Brain microvascular endothelial cell (primary cell): ENCODE measurements at places on chromosomes 2 and 18.

DNA sequence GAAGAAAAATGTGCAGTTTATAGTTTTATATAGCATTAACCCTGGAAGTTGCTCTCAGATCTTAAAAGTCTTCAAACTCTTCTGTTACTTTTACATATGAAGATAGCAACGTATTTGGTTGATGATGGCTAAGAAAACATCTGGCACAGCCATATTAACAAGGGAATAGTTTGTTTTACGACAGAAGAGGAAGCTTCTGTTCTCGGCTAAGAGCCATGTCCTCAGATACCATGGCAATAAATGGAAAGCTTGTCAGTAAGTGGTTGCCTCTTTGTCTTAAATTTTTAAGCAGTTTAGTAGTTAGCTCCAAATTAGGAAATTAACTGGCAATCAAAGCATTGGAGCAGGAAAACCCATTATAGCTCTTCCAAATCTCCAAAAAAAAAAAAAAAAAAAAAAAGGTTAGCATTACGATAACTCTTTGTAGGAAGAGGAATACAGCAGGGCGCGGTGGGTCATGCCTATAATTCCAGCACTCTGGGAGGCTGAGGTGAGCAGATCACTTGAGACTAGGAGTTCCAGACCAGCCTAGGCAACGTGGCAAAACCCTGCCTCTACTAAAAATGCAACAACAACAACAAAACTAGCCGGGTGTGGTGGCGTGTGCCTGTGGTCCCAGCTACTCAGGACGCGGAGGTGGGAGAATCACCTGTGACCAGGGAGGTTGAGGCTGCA is 4.5 kb upstream of the STON1 start:
- DNase-seq, result no peak

DNA sequence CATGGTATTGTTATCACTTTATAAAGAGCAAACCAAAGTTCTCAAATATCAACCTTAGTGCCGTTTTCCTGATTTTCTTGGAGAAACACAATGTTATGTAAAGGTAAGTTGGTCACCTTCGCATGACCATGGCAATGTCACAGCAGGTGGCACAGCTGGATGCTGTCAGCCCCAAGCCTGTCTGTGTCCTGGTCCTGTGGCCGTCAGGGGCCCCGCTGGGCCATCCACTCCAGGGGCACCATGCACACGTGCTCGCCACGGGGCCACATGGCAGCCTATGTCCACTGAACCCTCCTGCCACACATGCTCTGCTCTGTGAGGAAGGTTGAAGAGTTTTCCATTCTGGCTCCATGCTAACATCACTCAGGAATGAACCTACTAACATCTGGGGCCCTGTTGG is 85.9 kb downstream of the EIPR1 start:
- DNase-seq, result no peak

GRCh38 chr2:51219468-51219867 is 187.5 kb upstream of the NRXN1 start:
- DNase-seq, result peak; percentile 81

DNA sequence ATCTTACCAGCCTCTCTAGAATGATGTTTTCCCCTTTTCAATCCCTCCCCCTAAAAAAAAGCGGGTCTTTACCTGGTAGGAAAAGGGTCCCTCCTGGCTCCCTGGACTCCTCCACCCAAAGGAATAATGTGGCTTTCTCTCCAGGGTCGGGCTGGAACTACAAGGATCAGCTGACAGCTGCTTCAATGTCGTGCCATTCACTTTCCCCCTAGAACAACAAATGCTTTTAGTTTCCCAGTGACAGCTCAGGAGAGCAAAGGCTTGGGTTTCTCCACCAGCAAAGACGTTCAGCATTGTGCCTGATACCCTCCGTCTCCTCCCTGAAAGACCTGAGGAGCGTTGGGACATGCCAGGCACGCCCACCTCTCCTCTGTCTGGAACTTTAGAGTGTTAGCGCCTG is 173.8 kb upstream of the SIX3 start:
- DNase-seq, result no peak

DNA sequence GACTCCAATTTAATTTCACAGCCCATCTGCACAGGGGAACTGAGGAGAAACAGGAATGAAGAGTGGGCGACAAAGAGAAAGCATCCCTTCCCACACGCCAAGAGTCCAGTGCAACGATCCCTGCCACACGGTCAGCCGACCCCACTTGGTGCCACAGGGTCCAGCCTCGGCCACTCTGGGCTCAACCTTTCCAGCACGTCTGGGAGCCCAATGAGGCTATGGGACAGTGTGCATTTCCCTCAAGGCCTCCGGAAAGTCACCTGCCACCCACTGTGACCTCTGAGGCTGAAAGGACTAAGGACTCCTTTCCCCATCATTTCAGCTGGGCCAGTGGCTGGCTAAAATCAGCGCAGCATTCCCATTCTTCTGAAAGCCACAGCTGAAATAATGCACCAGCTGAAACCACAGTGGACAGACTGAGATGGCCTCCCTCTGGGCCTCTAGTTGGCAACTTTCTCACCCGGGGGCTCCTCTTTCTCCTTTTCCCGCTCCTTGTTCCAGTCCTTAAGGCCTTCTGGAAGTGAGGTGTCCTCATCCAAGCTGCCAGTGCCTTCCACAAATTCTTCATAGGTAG is 21.2 kb downstream of the TUBB6 start:
- no peak for DNase-seq

DNA sequence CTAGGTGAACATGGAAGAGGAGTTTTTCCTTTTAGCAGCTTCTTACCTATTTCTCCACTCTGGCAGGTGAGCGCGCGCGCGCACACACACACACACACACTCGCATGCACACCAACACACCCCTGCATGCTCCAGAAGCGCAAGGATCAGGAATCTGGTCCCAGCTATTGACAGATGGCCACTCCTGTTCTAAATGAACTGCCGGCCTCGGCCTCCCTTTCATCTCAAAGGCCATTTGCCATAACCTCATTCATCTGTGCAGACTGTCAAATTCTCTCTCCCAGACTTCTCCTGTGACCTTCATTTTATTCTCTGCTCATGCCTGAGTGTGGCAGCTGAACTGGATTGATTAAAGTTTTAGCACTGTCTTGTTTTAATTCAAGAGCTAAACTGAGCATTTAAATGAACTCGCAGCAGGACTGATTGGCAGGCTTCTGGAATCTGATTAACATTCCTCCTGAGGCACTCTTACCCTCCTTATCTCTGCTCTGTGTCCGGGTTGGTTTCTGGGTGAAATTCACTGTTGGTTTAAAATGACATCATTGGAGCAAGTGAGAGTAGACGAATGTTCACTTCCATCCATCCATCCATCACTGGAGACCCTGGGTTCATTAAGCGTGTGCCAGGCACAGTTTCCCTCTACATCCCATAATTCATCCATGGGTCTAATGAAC is 58.8 kb downstream of the FECH start:
- DNase-seq, result no peak

DNA sequence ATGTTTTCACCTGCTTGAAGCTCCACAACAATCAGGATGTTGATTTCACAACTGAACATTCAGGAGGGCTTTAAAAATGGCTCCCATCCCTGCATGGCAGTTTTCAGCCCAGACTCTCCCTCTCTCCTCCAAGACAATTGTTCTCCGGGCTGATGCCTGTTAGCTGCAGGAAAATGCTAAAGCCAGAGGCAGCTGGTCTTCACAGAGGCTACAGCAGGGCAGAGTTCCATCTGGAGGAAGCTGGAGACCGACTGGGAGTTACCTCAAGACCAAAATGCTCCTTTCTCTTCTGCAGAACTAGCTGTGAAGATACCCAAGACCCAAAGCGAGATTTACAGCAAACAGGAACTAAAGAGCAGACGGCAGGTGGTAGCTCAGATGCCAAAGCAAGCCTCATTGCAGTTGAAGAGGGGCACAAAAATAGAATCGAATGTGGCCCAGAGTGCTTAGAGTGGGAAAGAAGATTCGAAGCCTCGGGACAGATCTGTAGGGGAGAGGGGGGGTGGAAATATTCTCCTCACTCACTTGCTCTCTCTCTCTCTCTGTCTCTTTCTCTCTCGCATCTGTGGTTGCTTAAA is 423.6 kb downstream of the ZNF521 start:
- no peak for DNase-seq

GRCh38 chr2:68127358-68128242 is 30.1 kb upstream of the PNO1 start:
- DNase-seq, result no peak

GRCh38 chr18:46484971-46485370 is 172.0 kb downstream of the LOXHD1 start:
- no peak for DNase-seq

DNA sequence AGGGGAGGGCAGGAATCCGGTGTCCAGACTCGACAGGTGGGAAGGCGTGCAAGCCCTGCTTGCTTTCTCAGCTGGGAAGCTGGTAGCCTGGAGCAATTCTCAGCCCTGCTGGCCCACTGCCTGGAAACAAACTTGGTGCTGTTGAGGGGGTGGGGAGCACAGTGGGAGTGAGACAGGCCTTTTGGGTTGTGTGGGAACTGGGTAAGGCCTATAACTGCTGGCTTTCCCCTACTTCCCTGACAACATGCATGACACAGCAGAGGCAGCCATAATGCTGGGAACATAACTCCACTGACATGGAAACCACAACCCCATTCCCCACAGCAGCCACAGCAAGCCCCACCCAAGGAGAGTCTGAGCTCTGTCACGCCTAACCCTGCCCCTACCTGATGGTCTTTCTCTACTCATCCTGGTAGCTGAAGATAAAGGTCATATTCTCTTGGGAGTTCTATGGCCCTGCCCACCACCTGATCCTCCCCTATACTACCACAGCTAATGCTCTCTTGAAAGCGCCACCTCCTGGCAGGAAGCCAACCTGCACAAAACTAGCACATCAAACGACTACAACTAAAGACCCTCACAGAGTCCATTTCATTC is 122.9 kb upstream of the ACVR1C start:
- peak; percentile 36 for DNase-seq

- no peak for DNase-seq
Observed at GRCh38 chr2:120802158-120802557, 66.5 kb downstream of the GLI2 start.

GRCh38 chr2:207165121-207166038 is at the start of gene KLF7:
Gene KLF7, minus strand, starts transcription at chr2:207165948. Its CDS starts 380 bp downstream, at chr2:207165568.
- no peak for DNase-seq

DNA sequence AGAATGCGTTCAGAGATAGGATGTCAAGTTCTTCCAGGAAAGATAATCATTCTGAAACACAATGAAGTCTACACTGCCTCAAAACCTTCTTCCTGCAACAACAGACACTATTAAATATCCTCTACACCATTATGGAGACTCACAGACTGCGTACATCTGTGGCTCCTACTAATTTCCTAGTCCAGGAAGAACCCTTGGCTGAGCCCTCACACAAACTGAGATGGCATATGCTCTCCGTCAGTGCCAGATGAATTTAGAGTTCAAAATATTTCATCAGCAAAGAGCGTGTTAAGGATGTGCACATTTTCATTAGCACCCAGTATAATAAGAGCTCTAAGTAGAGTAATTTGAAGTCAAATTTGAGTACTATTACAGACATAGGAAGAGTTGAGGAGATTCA is 117.2 kb downstream of the TCF4 start:
- no peak for DNase-seq

- DNase-seq, result no peak
Observed at GRCh38 chr2:161088658-161089350, 71.4 kb upstream of the TANK start.

DNA sequence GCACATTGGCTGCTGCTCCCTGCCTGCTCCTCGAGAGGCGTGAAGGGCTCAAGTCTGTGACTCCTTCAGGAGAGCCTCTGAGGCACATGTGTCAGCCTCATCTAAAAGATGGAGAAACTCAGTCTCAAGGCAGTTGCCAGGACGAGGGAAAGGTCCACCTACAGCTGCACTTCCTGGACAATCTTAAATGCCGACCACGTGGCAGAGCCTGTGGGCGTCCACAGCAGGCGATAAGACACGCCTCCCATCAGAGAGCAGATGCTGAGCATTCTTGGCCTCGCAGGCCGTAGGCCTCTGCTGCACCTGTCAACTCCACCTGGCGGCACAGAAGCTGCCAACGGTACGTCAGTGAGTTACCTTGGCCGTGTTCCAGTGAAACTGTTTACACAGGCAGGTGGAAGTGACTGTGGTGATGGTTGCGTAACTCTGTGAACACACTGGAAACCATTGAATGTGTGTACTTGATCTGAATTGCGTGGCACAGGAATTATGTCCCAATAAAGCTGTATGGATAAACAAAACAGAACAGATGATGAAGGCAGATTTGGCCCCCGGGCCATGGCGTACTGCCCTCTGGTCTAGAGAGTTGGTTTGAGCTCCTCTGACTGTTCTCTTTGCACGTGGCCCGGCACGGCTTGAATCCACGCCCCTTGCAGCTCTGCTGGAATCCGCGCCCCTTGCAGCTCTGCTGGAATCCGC is 114.5 kb downstream of the RNF144A start:
- peak; percentile 24 for DNase-seq

GRCh38 chr2:73938718-73939352 is 12.2 kb downstream of the DGUOK start:
- peak; percentile 51 for DNase-seq

DNA sequence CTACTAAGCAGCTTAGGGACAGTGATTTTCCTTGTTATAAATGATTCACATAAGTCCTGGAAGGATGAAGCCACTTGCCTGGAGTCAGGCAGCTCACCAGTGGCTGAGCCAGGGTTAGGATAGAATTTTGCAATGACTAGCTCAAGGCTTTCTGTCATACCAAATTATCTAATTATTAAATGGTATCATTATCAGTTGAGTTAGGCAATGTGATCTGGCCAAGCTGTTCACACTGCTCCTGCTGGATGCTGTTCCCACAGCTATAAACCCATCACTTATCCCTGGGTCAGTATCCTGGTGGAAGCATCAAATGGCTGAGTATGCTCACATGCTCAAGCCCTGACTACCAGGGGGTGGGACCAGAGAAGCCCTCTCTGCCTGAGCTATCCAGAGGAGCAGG is 235.2 kb downstream of the MTX2 start:
- DNase-seq, result no peak

DNA sequence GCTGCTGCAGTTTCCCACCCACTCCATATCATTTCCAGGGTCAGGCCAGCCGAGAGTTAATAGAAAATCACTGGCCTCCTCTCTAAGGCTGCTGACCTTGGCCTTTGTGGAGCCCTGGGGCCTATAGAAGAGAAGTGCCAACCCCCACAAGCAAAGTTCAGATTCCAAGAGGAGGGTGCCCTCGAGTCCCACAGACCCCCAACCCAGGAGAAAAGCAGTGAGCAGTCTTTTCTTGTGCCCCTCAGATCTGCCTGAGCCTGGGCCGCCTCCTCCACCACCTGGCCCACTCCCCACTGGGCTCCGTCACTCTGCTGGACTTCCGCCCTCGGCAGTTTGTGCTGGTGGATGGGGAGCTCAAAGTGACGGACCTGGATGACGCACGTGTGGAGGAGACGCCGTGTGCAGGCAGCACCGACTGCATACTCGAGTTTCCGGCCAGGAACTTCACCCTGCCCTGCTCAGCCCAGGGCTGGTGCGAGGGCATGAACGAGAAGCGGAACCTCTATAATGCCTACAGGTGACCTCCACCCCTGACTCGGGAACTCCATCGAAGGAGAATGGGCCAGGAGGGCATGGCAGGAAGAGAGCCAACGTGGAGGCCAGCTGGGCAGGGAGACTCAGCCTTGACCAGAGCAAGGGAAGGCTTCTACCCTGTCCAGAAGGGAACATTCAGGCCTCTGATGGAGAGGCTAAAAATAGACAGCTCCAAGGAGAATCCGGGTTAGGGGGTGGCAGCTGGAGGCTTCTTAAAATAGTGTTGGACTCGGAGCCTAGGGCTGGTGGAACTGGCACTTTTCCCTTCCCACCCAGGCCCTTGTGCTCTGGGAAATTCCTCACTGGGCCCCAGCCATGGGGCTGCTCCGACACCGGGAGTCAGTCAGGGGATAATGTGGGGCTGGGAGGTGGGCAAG is 6.2 kb downstream of the PKDCC start:
- no peak for DNase-seq
